Activated B cell treated with CpG ODN at 0.5 μM for 24 hours (primary cell): ENCODE measurements at places on chromosomes 16 and 17.
A peak's percentile ranks its signal among the peaks of the same experiment; 100 is the strongest.

- peak; percentile 88 for DNase-seq
Observed at GRCh38 chr16:67993207-67994039, 5.9 kb downstream of the DPEP2 start.

- no peak for DNase-seq
Observed at GRCh38 chr17:64097196-64097936, 32.6 kb downstream of the ERN1 start.

DNA sequence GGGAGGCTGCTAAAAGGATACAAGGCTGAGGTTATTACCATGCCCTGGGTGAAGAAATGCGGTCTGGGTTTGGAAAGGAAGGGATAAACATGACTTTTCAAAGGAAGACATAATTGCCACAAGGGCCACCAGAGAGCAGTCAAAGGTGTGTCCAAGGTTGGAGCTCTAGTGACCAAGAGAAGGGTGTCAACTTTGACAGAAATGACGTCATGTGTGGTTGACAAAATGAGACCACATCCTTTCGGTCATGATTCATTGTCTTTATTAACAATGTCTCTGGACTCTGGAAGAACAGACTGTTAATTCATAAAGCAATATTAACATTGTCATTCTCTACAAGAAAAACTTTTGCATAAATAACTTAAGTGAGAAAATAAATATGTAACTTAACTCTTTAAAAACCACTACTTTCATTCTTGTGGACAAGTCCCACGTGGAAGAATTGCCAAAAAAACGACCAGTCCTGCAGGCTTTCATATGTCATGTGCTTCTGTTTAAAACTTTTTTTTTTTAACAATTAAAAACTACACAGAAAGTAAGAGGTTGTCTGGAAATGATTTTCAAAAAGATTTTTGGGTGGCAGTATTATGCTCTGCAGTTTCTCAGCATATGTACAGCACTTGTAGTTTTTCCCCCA, 5.0 kb downstream of the SOST start:
- DNase-seq: no peak

DNA sequence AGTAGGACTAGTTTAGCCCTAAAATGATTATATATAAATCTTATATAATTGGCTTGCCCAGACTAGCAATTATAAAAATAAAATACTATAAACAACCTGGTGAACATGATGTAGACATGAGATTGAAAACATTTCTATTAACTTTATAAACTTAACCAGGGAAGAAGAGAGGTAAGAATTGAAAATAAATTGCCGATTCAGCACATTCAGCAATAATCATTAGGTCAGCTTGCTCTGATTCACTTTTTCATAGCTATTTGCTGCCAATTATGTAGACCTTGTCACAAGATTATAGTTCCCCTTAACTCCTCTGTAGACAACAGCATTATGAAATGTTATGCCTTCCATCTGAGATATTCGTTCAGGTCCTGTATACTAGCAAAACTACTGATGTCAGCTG, 199.3 kb upstream of the CA10 start:
- no peak for DNase-seq

DNA sequence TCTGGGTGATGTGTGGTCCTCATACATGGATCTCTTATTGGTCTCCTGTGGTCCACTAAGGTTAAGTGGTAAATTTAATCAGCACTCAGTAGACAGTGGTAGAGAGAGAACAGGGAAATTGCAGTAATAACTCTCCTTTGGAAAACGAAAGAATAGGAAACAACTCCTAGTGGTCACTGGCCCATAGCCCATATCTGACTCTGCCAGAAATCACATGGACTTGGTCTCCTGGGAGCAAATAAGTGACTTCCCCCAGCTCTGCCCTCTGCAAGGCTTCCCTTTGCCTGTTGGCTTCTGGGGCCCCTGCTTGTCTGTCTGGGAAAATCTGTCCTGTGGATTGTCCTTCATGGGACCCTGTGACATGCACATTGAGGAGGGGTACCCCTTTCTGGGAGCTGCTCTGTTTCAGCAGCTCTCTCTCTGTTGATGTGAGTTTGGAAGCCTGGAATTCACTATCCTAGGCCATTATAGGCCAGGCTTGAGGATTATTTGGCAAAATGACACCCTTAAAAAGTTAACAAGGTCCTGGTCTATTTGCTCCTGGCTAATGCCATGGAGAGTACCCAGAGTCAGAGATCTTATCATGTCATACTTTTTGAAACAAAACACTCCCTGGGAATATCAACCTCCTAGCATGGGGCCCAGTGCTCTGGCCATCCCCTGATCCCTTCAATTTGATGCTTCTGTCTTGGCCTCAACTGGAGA, 58.0 kb upstream of the HNF1B start:
- DNase-seq: no peak

- DNase-seq: peak; percentile 46
Observed at GRCh38 chr16:53518550-53519416, 15.8 kb upstream of the AKTIP start.

- no peak for DNase-seq
Observed at GRCh38 chr16:14148016-14148415, 76.9 kb downstream of the MRTFB start.

- DNase-seq: no peak
Observed at GRCh38 chr17:539766-540165, 174.9 kb downstream of the VPS53 start.

DNA sequence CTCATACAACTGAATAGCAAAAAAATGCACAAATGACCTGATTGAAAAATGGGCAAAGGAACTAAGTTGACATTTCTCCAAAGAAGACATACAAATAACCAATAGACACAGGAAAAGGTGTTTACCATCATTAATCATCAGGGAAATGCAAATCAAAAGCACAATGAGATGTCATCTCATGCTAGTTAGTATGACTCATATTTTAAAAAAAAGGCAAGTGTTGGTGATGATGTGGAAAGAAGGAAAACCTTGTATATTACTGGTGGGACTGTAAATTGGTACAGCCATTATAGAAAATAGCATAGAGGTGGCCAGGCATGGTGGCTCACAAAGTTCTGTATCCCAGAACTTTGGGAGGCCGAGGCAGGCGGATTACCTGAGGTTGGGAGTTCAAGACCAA, 232.5 kb upstream of the ZFHX3 start:
- no peak for DNase-seq

DNA sequence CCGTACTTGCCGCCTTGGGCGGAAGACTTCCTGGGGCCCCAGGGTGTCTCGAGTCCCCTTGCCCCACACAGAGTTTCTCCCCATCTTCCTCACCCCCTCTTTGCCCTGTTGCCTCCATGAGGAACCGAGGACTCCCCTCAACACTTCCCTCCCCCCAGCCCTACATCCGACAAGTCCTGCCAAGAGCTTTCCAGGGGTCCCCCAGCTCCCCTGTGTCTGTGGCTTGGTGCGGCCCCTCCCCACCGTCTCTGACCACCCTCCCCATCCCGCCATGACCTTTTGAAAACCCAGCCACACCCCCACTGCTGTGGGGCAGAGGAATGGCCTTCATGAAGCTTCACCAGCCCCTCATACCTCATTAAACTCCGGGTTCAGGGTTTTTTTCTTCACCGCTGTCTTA, 11.4 kb downstream of the SCGB1C2 start:
- DNase-seq: no peak

DNA sequence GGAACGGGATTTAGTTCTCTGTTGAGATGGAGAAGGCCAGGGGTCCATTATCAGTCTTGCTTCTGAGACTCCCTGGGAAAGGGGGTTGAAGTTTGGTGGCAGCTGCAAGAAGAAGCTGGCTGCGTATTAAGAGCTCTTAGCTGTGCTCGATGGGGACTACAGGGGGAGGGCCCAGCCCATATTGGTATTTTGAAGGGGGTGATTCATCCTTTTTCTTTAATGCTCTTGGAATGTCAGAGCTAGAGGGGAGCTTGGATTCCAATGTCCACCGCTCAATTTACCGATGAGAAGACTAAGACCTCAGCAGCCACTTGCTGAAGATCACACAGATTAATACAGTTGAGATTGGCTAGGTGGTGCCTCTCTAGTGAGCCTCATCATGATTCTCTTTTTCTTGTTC, 5.0 kb downstream of the NOG start:
- DNase-seq: no peak

DNA sequence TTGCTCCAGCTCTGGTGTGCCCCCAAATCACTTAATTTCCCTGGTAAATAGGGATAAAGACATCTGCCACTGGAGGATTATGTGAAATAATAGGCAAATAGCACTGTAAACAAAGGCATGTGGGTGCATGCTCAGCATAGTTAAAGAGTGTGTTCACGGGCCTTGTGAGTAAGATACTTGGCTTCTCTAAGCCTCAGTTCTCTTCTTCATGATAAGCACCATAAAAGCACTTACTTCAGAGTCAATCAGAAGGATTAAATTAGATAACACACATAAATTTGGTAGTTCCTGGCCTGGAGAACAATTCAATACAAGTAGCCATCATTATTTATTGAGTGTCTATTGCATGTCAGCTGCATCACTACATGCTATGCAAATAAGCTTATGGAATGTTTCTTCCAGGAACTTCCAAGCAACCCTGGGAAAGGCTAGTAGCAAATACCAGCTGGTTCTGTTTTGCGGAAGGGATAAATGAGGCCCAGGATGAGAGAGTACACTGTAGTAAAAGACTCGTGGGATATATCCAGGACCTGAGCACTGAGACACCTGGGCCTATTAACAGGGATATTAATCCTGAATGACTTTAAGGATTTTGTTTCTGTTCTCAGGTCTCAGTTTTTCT, 14.5 kb downstream of the CCL11 start:
- DNase-seq: no peak

DNA sequence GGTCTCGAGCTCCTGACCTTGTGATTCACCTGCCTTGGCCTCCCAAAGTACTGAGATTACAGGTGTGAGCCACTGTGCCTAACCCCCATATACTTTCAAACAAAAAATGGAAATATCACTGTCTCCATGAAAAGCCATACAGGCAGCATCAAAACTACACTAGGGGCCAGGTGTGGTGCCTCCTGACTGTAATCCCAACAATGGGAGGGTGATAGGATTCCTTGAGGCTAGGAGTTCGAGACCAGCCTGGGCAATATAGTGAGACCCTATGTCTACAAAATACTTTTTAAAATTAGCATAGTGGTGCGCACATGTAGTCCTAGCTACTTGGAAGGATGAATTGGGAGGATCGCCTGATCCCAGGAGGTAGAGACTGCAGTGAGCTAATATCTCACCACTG, 15.7 kb downstream of the HMOX2 start:
- no peak for DNase-seq

DNA sequence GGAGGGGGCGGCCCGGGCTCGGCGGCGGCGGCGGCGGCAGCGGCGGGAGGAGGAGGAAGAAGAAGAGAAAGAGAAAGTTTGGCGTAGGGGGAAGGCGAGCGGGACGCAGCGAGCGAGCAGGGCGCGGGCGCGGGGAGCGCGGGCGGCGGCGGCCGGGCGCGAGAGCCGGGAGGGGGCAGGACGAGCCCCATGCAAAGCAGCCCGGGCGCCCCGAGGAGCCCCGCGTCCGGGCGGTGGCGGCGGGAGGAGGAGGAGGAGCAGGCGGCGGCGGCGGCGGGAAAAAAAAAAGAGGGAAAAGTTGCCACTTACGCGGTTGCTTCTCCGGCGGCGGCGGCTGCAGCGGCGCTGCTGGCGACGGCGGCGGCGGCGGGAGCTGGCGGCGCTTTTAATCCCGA, 10.3 kb upstream of the ZFHX3 start:
- DNase-seq: peak; percentile 55

DNA sequence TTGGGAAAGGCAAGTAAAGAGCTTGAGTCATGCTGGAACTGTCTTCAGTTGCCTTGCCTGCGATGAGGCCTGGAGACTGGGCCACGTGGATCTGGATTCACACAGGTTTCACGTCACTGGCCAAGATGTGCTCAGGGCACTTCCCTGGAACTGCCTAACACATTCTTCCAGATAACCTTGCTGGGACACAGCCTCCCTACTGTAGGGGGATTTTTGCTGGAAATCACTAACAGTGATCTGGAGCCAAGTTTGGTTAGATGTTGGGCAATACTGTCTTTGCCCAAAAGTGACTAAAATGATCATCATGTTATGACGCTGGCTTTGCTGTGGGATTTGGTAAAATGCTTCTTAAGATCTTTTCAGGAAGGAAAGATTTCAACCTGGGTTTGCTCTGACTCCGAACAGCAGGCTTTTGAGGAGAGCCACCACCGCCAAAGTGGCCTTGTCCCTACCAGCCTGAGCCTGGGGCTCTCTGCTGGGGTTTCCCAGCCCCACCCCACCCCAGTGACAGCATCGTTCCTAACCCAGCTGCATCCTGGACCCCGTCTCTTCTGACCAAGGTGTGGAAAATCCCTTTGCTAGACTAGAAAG, 14.7 kb downstream of the C1QTNF1 start:
- no peak for DNase-seq

GRCh38 chr17:57619061-57619937, 125.8 kb downstream of the CCDC182 start:
- no peak for DNase-seq

GRCh38 chr16:66898933-66899309, 18.6 kb downstream of the PDP2 start:
- no peak for DNase-seq

GRCh38 chr16:22864375-22864774, 50.4 kb downstream of the HS3ST2 start:
- no peak for DNase-seq

GRCh38 chr16:77430787-77431585, 3.8 kb downstream of the ADAMTS18 start:
- no peak for DNase-seq

- no peak for DNase-seq
Observed at GRCh38 chr16:53865494-53865863, 161.5 kb downstream of the FTO start.

DNA sequence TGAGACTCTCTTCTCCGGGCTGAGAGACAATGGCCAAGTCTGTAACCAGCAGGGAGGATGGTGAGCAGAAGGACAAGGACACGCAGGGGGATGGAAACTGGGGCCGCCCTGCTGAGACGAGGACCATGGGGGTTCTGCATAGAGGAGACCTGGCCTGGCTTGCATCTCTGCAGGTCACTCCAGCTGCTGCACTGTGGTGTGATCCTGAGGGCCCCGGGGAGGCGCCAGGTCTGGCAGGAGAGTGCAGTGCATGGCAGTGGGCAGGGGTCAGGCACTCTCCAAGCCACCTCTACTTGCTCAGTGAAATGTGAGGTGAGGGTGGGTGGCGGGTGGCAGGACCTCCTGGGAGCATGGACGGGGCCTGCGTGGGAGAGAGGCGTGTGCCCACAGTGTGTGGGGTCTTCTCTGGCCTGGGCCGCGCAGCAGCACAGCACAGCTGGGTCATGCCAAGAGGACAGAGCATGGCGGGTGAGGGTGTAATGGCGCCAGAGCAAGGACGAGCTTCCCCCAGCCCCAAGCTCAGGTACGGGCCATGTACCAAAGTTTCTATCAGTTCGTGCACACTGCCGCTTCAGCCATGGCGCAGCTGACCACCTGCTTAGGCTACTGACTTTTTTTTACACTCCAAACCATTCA, 43.1 kb downstream of the KLHDC4 start:
- no peak for DNase-seq
